KG1 (cell line): ENCODE measurements at places on chromosomes 11 and 22.
A peak's percentile ranks its signal among the peaks of the same experiment; 100 is the strongest.

GRCh38 chr22:42696331-42696967 is 24.2 kb downstream of the A4GALT start:
- DNase-seq: no peak

DNA sequence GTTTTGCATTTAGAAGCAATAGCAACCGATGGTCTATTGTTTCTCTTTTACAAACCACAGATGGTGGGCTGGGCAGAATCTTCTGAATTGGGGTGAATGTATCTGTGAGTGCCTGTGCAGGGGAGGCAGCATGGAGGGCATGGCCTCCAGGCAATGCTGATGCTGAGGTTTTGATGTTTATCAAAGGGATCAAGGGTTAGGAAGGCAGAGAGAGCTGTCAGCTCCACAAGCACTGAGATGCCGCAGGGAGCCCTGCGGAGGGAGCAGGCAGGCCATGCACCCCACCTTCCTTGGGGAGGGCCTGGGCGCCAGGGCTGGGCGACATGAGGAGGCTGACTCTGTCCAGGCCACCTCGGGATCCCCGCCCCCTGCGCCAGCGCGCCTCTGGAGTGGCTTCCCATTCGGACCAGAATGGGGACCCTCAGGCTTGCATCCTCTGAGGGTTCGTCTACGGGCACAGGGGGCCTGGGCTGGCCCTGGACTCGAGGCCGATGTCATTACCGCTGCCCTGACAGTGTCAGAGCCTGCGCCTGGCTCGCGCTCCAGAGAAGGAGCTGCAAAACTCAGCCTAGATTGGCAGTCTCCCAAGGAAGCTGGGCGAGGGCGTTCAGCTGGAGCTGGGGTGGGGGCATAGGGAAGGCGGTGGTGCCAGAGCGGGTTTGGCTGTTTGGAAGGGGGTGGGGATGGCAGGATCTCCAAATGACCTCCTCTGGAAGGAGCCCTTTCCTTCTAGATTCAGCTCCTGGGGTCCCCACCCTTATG is 13.9 kb upstream of the TH start:
- no peak for DNase-seq

GRCh38 chr11:69120096-69120875 is 35.4 kb upstream of the SMIM38 start:
- DNase-seq: no peak

DNA sequence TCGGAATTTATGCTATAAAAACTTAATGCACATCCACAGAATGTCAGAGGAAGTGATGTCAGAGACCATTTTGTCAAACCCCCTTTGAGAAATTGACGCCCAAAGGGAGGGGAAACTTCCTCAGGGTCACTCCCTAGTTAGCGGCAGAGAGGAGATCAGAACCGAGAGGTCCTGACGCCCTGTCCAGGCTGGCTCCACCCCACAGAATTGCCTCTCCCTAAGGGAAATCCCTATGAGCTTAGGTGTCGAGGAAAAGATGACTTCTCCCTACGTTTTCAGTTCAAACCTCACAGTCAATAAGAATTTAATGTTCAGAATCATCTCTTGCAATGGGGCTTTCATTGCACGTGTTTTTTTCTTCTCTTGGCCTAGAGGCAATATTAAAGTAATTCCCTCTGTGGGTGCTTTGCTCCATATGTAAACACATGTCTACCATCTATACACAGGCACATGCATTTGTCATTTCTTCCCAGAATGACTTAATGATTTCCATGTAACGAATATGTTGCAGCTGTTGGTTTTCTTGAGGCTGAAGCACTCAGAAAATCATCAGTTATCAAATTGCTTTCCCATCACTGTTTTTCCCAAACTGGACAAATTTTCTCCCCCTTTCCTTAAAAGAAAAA is 148.7 kb upstream of the TIMP3 start:
- no peak for DNase-seq

DNA sequence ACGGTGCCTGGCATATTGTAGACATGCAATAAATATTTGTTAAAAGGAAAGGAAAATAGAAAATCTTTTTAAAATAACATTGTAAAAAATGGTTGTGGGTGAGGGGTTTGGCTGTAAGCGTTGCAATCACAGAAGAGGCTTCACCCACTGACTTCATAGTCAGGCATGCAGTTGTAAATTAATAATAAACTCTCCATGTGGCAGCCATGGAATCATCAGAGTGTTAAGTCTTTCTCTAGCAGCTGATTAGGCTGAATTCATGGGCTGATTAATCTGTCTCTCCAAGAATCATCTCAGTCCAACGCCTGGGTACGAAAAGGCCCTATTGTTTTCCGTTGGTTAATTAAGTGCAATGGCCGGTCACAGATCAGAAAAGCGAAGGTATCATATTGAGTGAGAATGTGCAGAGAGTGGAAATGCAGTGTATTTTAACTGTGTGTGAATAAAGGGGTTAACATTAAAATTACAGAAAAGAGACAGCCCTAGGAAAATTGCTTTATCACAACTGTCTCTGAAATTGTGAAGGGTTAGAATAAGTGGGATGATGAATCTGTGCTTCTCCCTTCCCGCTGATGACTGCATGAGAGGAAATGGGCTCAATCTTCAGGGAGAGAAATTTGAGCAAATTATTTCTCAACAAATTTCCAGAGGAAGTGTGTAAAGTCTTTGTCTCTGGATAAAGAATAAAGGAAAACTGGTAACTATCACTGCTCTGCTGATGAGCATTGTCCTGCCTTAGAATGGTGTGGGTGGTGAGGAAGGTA is 269.0 kb downstream of the FAM76B start:
- no peak for DNase-seq

DNA sequence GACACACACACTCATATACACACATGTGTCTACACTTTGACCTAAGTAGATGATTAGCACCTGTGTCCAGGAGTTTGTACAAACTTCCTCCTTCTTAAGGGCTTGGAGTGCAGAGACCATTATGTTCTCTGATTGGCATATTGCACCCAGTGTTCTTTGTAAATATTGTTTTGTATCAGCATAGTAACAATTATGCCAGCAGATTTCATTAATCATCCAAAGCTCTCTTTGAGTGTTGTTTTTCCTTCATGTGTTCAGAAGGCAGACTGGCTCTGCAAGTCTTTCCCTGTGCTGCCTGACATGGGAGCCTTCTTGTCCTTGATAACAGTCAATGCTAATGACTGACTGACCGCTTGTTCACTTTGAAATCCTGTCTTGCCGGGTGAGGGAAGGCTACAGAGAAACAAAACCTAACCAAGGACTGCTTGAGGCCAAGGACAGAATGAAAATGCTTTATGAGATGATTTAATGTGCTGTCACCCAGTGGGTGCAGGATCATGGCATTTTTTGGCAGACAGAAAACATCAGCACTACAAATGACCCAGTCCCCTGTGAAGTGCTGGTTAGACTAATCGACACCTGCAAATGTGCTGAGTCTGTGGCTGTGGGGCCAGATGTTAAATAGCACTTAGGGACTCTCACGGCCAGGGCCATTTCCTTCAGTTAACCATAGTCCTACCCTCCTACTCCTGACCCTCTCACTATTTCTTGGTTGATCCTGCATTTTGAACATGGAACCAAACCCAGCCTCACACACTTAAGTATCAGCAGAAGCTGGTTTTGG is 6.6 kb upstream of the BARX2 start:
- DNase-seq: no peak

GRCh38 chr11:17381156-17381555 is 7.3 kb downstream of the KCNJ11 start:
- DNase-seq: no peak

DNA sequence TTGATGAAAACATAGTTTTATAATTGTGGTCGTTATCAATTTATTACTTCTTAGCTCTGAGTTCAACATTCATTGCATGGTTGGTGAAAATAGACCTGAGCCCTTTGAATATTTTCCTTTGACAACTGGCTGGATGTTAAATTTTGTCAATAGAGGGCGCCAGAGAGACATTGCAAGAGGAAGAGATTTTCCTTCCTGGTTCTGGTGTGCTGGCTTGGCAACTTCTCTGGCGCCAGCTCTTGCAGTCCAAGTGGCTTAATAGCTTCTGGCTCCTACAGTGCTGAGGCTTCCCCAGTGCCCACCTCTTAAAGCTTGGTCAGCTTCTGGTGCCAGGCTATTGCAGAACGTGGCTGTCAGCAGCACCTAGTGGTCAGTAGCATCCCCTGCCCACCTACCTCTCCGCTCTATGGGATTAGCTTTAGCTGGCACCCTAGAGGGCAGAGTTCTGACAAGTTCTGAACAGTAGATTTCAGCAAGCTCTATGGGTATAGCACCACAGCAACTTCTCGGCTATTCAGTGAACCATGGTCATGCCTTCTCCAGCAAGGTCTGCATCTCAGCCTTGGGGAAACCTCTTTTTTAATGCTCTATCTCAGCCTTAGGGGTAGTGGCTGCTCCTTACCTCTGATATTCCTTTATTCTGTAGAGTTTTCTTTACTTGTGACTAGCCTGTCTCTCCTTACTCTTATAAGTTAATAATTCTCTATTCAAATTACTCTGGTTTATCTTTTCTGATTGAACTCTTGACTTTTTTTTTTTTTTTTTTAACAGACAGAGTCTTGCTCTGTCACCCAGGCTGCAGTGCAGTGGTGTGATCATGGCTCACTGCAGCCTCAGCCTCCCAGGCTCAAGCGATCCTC is 59.4 kb downstream of the ACER3 start:
- DNase-seq: peak; percentile 72

GRCh38 chr22:38428714-38429113 is 26.3 kb downstream of the KCNJ4 start:
- no peak for DNase-seq

GRCh38 chr11:124942466-124943253 is 6.8 kb upstream of the HEPACAM start:
- DNase-seq: no peak

GRCh38 chr22:18979957-18980356 is 43.9 kb upstream of the PRODH start:
- DNase-seq: no peak

DNA sequence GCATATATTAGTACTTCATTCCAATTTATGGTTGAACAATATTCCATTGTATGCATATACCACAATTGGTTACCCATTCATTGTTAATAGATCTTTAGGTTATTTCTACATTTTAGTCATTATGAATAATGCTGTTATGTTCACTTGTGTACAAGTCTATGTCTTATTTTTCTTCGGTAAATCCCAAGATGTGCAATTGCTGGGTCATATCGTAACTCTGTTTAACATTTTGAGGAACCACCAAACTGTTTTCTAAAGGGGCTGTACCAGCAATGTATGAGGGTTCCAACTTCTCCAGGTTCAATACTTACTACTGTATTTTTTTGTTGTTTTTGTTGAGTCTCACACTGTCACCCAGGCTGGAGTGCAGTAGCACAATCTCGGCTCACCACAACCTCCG is 33.1 kb downstream of the NUP98 start:
- no peak for DNase-seq

DNA sequence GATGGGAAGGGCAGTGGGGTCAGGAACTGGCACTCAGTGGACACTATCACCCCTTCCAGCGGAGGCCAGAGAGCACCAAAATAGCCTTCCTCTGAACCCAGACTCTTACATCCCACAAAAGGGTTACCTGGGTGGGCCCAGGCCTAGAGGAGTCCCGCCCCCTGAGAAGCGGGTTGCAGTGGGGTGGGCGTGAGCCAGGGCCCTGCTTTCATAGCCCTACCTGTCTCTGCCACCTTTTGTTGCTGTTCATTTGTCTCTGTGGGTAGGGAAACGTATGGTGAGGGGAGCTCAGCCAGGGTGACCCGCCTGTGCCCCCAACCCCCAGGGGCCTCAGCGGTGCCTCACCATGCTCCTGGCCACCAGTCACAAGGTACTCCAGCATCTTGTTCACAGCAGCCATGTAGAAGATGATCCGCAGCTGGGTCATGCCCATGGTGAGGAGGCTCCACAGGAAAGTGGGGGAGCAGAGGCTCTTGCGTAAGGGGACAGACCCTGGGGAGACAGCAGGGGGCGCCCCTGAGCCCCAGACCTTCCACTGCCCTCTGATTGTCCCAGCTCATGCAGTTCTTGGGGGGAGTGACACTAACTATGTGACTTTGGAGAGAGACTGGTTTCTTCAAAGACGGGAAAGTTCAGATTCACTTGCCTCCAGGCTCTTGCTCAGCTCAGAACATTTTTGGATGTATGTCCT is 24.0 kb downstream of the SLC43A1 start:
- no peak for DNase-seq

GRCh38 chr22:42586381-42586780 is 28.3 kb downstream of the POLDIP3 start:
- DNase-seq: no peak

- no peak for DNase-seq
Measured at GRCh38 chr22:37277384-37277783, 4.9 kb upstream of the CYTH4 start.

DNA sequence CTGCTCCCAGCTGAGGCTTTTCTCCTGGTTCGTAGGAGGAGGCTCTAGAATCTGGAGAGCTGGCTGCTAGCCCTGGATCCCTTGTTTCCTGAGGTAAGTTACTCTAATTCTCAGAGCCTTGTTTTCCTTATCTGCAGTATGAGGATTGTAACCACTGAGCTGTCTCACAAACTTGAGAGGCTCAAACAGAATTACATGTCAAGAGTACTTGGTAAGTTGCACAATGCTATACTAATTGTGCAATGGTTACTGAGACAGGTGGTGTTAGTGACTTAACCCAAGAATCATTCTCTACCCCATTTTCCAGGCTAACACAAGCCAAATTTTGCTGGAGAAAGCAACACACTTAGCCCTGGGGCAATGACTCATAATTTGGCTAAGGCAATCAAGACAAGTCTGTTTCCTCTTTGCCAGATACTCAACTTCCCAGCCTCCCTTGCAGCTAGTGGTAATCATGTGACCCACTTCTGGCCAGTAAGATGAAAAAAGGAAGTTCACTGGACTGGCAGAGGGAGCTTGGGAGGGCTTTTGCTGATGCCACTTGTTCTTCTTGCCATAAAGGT is 348.0 kb downstream of the TENM4 start:
- peak; percentile 29 for DNase-seq

- DNase-seq: no peak
Measured at GRCh38 chr11:76672431-76673175, 2.1 kb upstream of the LRRC32 start.

DNA sequence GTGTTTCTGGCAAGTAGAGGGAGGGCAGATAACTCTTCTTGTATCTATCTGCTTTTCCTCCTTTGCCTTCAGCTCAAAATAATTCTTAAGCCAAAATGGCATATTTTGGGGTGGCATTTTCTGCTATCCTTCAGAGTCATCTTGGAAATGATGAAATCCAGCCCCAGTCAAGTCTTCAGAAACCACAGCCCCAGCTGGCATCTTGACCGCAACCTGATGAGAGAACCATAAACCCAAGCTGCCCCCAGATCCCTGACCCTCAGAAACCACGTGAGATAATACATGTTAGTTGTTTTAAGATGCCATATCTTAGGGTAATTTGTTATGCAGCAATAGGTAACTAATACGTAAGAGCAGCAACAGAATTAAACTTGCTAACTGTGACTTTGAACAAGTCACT is 15.1 kb upstream of the PAMR1 start:
- DNase-seq: no peak
